ENCODE measurements at places on chromosomes 2 and 18.

GRCh38 chr2:112879491-112880041 is 31.4 kb upstream of the IL37 start:
- DNase-seq, result no peak

DNA sequence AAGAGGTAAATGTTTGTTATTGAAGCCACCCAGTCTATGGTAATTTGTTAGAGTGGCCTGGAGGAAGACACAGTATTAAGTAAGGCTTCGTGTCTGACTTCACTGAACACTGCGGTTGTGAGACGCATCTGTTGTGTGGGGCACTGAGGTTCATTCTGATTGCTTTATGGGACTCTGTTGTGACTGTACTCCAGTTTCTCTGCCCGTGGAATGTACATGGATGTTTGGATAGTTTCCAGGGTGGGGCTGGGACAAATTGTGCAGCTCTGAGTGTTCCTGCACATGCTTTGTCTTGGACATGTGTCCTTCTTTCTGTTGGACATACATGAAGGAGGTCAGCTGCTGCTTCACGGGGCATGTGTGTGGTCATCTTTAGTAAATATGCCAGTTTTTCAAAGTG is 58.6 kb downstream of the ODC1 start:
- peak; percentile 66 for DNase-seq

DNA sequence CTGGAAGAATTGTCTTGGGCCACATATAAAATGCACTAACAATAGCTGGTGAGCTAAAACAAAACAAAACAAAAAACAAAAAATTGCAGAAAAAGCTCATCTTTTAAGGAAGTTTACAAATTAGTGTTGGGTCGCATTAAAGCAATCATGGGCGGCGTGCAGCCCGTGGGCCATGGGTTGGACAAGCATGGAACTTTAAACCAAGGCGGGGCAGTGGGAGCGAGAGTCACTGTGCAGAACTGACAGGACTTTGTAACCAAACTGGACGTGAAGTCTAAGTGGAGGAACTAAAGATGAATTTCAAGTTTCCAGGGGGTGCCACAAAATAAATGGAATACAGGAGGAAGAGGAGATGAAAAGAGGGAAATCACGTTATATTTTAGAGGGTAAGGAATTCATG is 80.7 kb downstream of the PSMG2 start:
- no peak for DNase-seq

GRCh38 chr2:96895032-96895745 is 25.3 kb upstream of the SEMA4C start:
- no peak for DNase-seq

DNA sequence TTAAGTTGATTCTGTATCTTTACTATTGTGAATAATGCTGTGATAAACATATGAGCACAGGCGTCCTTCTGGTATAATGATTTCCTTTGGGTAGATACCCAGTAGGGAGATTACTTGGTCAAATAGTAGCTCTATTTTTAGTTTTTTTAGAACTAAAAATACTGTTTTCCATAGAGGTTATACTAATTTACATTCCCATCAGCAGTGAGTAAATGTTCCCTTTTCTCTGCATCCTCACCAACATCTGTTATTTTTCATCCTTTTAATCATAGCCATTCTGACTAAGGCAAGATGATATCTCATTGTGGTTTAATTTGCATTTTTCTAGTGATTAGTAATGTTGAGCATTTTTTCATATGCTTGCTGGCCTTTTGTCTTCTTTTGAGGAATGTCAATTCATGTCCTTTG is 35.1 kb downstream of the PMS1 start:
- DNase-seq, result peak; percentile 84

Data from fibroblast of skin of right biceps (primary cell).